ENCODE measurements at places on chromosomes 4 and X.

DNA sequence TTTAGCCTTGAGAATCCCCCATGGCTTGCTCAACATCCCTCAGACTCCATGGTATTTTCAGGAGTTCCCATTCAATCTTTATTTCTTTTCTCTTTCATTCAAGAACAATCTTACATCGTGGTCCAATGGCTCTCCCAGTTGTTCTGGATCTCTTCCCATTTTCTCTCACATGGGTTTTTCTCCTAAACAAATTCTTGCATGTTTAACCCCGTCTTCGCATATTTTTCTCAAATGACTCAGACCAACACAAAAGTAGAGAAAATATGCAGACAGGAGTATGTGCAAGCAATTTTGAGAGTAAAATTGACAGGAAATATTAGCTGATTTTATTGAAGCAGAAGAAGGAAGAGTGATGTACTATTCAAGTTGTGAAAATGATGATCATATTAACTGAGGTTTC lies 396.4 kb upstream of the TRAM1L1 start:
- DNase-seq = no peak

- DNase-seq = no peak
These were observed 45.1 kb downstream of the SPATA4 start for GRCh38 chr4:176150356-176150682.

- no peak for DNase-seq
These were observed 270.6 kb upstream of the SLC7A11 start for GRCh38 chr4:138512756-138513155.

DNA sequence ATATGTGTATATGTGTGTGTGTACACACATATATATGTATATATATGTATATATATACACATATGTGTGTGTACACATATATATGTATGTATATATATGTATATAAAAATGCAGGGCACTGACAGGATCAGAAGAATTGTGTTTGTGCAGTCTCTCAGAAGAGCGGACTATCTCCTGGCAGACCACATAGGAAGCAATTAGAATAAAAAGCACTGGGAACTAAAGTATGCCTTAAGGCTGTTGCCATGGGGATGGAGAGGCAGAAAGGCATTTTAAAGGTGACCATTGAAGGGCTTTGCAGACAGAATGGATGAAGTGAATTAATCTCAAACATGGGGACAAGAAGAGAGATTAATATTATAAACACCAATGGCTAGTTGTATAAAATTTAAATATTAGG lies 33.7 kb upstream of the USP51 start:
- no peak for DNase-seq

GRCh38 chr4:103292373-103292772 lies 94.2 kb upstream of the CENPE start:
- DNase-seq = no peak

Data from activated T-cell treated with anti-CD3 and anti-CD28 coated beads, Interleukin-2, amount 50 U/mL, for 4 hours (primary cell).